ENCODE measurements at places on chromosomes 11 and 22. TPM values are rescaled to one million over a fixed set of nuclear protein-coding genes. Genes with fewer than 3 reads are reported as not detected.
A peak's percentile ranks its signal among the peaks of the same experiment; 100 is the strongest.

GRCh38 chr11:122723576-122723975 lies 68.1 kb downstream of the UBASH3B start:
- H3K27ac ChIP-seq: peak overlapping the region; percentile 10
- DNase-seq: peak; percentile 45
- H3K4me3 ChIP-seq: no peak overlapping the region
- H3K27me3 ChIP-seq: no peaks in the 10 kb centered on the region

DNA sequence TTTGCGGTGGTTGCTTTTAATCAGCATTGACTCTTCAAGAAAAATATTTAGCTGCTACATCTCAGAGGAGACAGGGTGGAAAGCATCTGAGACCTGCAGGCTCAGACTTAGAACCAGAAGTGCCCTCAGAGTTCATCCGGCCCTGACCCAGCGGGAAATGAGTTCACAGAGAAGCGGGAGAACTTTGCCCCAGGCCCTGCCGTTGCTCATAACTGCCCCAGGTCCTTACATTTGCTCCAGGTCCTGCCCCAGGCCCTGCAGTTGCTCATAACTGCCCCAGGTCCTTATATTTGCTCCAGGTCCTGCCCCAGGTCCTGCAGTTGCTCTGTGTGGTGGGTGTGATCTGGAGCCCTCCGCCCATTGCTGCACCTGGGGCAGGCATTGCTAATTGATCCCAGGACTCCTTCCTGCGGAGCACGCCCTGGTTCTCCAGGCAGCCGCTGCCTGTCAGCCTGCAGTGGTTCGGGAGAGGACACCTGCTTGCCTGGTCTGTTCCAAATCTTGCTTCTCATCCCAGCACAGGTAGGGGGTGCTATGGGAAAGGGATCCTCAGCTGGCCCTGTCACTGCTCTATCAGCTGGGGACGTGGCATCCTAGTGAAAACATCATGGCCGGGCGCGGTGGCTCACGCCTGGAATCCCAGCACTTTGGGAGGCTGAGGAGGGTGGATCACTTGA lies 58.1 kb upstream of the PPP6R3 start:
- no peaks in the 10 kb centered on the region for H3K27me3 ChIP-seq
- H3K27ac ChIP-seq: no peak overlapping the region
- no peak overlapping the region for H3K4me3 ChIP-seq
- H3K36me3 ChIP-seq: peaks cover 29% of the 10 kb centered on the region
- H3K4me1 ChIP-seq: no peaks in the 10 kb centered on the region
- DNase-seq: no peak

DNA sequence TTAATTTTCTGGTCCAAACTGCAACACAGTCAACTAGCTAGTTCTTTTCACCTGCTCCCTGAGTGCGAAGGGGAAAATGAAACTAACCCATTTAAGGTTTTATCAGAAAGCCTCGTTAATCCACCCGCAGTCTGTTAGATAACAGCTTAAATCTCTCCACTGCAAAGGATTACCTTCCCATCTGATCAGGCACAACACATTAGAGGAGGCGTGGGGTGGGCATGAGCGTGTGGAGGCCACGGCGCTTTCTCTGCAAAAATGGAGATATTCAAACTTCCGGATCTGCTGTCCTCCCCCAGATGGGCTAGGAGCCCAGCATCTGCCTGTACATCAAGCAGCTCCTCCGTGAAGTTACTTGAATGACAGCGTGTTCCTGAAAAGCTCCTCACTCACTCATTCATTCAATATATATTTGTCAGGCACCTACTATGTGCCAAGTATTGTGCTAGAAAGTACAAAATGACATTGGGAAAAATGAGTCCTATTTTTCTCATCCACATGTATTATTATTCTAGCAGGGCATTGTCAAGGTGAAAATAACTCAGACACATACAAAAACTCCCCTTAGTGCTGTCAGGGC lies 13.5 kb upstream of the ANKK1 start:
- no peaks in the 10 kb centered on the region for H3K36me3 ChIP-seq
- H3K27me3 ChIP-seq: peaks cover 2% of the 10 kb centered on the region
- H3K4me3 ChIP-seq: no peak overlapping the region
- H3K4me1 ChIP-seq: no peaks in the 10 kb centered on the region
- H3K27ac ChIP-seq: no peak overlapping the region

- no peaks in the 10 kb centered on the region for H3K27me3 ChIP-seq
- no peak overlapping the region for H3K27ac ChIP-seq
- DNase-seq: peak; percentile 36
- peaks cover 2% of the 10 kb centered on the region for H3K4me1 ChIP-seq
- H3K4me3 ChIP-seq: no peak overlapping the region
These were observed 132.2 kb upstream of the CTSC start for GRCh38 chr11:88469561-88470225.

DNA sequence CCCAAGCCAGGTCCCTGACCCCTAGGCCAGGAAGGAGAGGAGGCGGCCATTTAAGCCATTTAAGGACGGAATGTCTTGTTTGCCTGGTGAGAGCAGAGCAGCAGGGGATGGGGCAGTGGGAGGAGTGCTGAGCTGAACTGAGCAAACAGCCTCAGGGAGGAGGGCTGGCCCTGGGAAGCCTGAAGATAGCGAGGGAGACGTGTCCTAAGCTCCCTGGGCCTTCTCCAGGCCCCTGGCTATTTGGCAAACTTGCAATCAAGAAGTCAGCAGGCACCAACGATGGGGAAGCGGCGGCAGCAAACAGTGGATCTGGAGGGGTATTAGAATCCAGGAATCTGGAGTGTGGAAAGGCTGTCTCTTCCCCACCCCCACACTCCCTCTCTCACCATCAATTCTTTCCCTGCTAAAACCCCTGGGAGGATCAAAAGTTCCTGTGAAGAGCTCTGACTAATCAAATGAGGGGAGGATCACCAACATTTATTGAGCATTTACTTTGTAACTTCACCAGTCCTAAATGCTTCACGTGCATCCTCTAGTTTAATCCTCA lies 8.8 kb downstream of the BCL9L start:
- no peak overlapping the region for H3K4me3 ChIP-seq
- peak overlapping the region; percentile 91 for H3K27ac ChIP-seq
- DNase-seq: peak; percentile 75
- H3K27me3 ChIP-seq: no peaks in the 10 kb centered on the region
- H3K4me1 ChIP-seq: peaks cover 71% of the 10 kb centered on the region

Gene CATSPERZ
- not detected for total RNA-seq

Gene PLEKHB1
- 0.36 TPM for total RNA-seq

Gene NLRP14
- total RNA-seq: under 0.01 TPM

Gene ELFN2
- 0.83 TPM for total RNA-seq

Data from IMR-90 (cell line).